Fibroblast of lung (primary cell): ENCODE measurements at places on chromosomes 7 and 10. TPM values are rescaled to one million over a fixed set of nuclear protein-coding genes. Genes with fewer than 3 reads are reported as not detected.
A peak's percentile ranks its signal among the peaks of the same experiment; 100 is the strongest.

DNA sequence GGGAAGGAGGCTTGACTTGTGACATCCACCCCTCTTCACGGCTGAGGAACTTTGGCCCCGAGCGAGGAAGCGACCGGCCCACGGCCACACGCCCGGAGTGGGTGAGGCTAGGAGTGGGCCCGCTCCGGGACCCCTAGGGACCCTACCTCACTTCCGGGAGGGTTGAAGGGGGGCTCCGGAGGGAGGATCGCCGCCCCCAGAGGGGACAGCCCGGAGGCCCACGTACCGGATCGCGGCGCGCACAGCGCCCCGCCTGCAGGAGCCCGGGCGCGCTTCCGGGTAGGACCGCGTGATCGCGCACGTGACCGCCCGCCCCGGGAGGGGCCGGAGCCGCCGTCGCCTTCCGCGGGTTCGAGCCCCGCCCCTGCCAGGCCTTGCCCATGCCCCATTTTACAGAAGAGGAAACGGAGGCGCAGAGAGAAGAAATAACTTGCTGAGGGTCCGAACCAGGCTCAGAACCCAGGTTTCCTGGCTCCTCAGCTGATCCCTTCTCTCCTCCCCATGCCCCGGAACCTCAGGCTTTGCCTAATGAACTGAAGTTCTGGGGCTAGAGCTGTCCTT lies at the start of gene HPS1:
TSS of gene HPS1 (minus strand) at position 275 of the 561 bp plus-strand sequence. CDS start 3,695 bp downstream, outside the sequence.
- H3K27ac ChIP-seq = peak within 1 kb of the TSS; percentile 88
- H3K4me3 ChIP-seq = peak within 1 kb of the TSS; percentile 61
- H3K4me1 ChIP-seq = peaks cover 8% of the 10 kb centered on the region
- H3K27me3 ChIP-seq = no peaks in the 10 kb centered on the region

- H3K27ac ChIP-seq = peak overlapping the region; percentile 93
- DNase-seq = peak; percentile 95
- peaks cover 4% of the 10 kb centered on the region for H3K36me3 ChIP-seq
- H3K27me3 ChIP-seq = no peaks in the 10 kb centered on the region
- H3K4me3 ChIP-seq = no peak overlapping the region
- peaks cover 17% of the 10 kb centered on the region for H3K4me1 ChIP-seq
These were observed 595 bp upstream of the SUN1 start for GRCh38 chr7:831596-832166.

GRCh38 chr10:26044141-26044749 lies 110.2 kb downstream of the MYO3A start:
- no peaks in the 10 kb centered on the region for H3K4me1 ChIP-seq
- no peak for DNase-seq
- H3K4me3 ChIP-seq = no peak overlapping the region
- H3K27ac ChIP-seq = no peak overlapping the region
- no peaks in the 10 kb centered on the region for H3K36me3 ChIP-seq

- peak; percentile 28 for DNase-seq
- H3K4me1 ChIP-seq = no peaks in the 10 kb centered on the region
- no peaks in the 10 kb centered on the region for H3K36me3 ChIP-seq
- no peaks in the 10 kb centered on the region for H3K27me3 ChIP-seq
- no peak overlapping the region for H3K4me3 ChIP-seq
- no peak overlapping the region for H3K27ac ChIP-seq
These were observed 105.6 kb downstream of the NSUN6 start for GRCh38 chr10:18545621-18546305.

DNA sequence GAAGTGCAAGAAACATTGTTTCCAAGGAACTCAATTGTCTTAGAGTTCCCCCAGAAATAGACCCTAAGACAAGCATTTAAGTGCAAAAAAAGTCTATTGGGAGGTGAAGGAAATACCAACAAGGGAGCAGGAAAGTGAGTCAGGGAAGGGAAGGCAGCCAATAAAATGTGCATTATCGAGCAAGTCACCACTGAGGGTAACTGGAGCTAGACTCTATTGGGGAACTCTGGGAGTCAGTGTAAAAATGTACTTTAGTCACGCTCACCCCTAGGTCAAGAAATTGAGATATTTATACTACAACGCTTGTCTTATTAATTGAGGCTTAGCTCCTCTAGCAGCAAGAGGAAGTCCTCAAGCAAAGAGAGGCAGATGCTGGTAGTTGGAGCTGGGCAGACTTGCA lies 137.7 kb downstream of the RTKN2 start:
- H3K27ac ChIP-seq = no peak overlapping the region
- peaks cover 8% of the 10 kb centered on the region for H3K4me1 ChIP-seq
- H3K27me3 ChIP-seq = no peaks in the 10 kb centered on the region
- no peaks in the 10 kb centered on the region for H3K36me3 ChIP-seq

DNA sequence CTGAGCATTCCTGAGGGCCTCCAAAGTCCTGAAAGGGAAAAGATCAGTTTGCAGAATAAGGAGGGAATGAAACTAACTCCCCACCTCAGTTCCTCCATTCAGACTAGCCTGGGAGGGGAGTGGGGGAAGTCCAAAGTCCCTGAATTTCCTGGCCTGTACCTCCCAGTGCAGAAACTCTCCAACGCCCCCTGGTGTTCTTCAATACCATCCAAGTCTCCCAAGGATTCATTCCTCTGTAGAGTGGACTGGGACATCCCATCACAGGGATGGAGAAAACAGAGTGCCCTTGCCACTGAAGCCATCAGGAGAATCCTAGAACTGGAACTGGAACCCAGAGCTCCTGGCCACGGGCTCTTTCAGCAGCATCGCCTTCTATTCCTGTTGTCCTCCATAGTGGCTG lies 1.6 kb upstream of the COL13A1 start:
- no peak overlapping the region for H3K4me3 ChIP-seq
- peaks cover 2% of the 10 kb centered on the region for H3K27me3 ChIP-seq
- no peaks in the 10 kb centered on the region for H3K36me3 ChIP-seq
- no peak overlapping the region for H3K27ac ChIP-seq

- DNase-seq = peak; percentile 93
- peaks cover 6% of the 10 kb centered on the region for H3K36me3 ChIP-seq
- no peak overlapping the region for H3K4me3 ChIP-seq
- H3K4me1 ChIP-seq = peaks cover 20% of the 10 kb centered on the region
- H3K27me3 ChIP-seq = no peaks in the 10 kb centered on the region
These were observed 15.6 kb downstream of the ARHGAP22 start for GRCh38 chr10:48589266-48589665.

DNA sequence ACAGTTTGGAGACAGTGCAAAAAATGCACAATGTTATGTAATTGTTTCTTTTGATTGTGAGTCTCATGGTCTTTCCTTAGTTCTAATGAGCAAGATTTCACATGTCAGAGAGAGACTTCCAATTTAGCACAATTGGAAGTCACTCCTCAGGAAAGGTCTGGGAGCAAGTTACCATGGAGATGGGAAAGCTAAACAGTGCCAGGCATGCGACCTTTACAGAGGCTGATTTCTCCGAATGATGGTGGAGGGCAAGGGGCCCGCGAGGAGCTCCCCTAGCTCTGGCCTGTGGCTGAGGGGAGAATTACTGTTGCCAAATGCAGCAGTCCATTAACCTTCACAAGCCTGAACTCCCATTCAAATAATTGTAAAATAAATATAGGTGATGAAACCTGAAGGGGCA lies 59.3 kb downstream of the CDCA7L start:
- H3K36me3 ChIP-seq = no peaks in the 10 kb centered on the region
- no peaks in the 10 kb centered on the region for H3K27me3 ChIP-seq
- H3K4me1 ChIP-seq = no peaks in the 10 kb centered on the region
- no peak overlapping the region for H3K27ac ChIP-seq
- DNase-seq = no peak

DNA sequence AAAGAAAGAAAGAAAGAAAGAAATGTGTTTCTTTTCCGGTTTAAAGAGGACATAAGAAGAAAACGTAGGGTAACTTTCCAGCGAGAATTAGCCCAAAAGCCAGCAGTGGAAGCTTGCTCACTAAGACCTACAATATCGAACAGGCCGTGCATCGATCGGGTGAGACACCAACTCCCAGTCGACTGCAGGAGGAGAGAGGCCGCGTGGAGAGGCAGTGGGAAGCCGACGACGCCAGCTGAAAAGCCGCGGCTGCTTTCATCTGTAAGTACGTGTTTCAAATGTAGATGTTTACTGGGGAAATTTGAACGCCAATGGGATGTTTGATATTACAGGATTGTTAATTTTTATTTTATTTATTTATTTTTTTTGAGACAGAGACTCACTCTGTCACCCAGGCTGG lies 28.6 kb upstream of the GIMAP8 start:
- no peak overlapping the region for H3K27ac ChIP-seq
- H3K4me1 ChIP-seq = no peaks in the 10 kb centered on the region
- H3K4me3 ChIP-seq = no peak overlapping the region
- no peak for DNase-seq

GRCh38 chr7:50303335-50304128 lies 984 bp upstream of the IKZF1 start:
- no peaks in the 10 kb centered on the region for H3K4me1 ChIP-seq
- H3K27me3 ChIP-seq = peaks cover 19% of the 10 kb centered on the region
- no peaks in the 10 kb centered on the region for H3K36me3 ChIP-seq
- H3K4me3 ChIP-seq = no peak overlapping the region
- DNase-seq = no peak

PSD gene
- 0.07 and 0.30 TPM in 2 replicates for polyA plus RNA-seq

AGAP3 gene
- polyA plus RNA-seq = 32.9 and 33.5 TPM in 2 replicates

PLEKHS1 gene
- not detected in 2 replicates for polyA plus RNA-seq

ZNF736 gene
- 4.3 and 4.5 TPM in 2 replicates for polyA plus RNA-seq

STEAP2 gene
- 11.4 and 16.5 TPM in 2 replicates for polyA plus RNA-seq

EMX2 gene
- not detected in 2 replicates for polyA plus RNA-seq
